CD14-positive monocyte (primary cell): ENCODE measurements at places on chromosomes 12 and 14. TPM values are rescaled to one million over a fixed set of nuclear protein-coding genes. Genes with fewer than 3 reads are reported as not detected.

The B4GALNT3 gene
- not detected for polyA plus RNA-seq

The ANKRD33 gene
- polyA plus RNA-seq, result not detected

GRCh38 chr14:68660495-68660894, 132.4 kb downstream of the ZFP36L1 start:
- no peak overlapping the region for H3K27ac ChIP-seq
- H3K4me3 ChIP-seq, result no peak overlapping the region
- H3K4me1 ChIP-seq, result peaks cover 2% of the 10 kb centered on the region
- no peaks in the 10 kb centered on the region for H3K36me3 ChIP-seq
- no peak for DNase-seq

The TMPO gene
- 19.9 and 35.7 TPM in 2 replicates for polyA plus RNA-seq

DNA sequence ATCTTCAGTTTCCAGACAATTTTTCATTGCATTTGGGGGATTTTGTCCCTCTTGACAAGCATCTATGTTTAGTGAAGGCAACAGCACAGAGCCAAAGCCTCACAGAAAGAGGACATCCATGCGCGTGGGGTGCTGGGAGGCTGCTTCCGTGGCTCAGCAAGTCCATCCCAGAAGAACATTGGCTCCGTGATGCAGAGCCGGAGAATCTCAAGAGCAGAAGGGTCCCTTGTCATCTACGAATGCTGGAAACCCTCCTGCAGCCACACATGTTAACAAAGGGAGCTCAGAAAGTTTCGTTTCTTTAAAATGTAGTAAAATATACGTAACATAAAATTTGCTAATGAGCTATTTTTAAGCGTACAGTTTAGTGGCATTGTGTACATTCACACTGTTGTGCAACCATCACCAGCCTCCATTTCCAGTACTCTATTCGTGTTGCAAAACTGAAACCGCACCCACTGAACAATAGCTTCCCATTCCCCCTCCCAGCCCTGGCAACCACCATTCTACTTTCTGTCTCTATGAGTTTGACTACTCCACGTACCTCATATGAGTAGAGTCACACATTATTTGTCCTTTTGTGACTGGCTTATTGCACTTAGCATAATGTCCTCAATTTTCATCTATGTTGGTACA, 185.9 kb downstream of the TTC7B start:
- H3K27me3 ChIP-seq, result no peaks in the 10 kb centered on the region
- H3K36me3 ChIP-seq, result no peaks in the 10 kb centered on the region
- H3K4me3 ChIP-seq, result peak overlapping the region; percentile 24
